Thyroid gland (tissue), 4 donors: ENCODE measurements at places on chromosomes 1 and 21.

DNA sequence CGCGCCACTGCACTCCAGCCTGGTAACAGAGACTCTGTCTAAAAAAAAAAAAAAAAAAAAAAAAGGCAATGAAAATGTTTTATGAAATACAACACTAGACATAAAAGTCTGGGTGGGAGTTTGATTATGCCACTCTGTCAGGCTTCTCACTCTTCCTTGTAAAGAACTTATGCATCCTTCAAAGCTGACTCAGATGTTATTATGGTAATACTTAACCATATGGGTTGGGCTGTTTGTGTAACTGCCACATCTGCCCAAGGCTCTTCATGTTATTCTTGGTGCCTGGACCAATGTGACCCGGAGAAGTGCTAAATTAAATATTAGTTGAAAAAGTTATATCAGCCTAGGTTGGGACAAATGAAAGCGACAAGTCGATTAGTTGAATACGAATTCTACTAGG is 23.8 kb downstream of the FAM89A start:
- no peak for DNase-seq

DNA sequence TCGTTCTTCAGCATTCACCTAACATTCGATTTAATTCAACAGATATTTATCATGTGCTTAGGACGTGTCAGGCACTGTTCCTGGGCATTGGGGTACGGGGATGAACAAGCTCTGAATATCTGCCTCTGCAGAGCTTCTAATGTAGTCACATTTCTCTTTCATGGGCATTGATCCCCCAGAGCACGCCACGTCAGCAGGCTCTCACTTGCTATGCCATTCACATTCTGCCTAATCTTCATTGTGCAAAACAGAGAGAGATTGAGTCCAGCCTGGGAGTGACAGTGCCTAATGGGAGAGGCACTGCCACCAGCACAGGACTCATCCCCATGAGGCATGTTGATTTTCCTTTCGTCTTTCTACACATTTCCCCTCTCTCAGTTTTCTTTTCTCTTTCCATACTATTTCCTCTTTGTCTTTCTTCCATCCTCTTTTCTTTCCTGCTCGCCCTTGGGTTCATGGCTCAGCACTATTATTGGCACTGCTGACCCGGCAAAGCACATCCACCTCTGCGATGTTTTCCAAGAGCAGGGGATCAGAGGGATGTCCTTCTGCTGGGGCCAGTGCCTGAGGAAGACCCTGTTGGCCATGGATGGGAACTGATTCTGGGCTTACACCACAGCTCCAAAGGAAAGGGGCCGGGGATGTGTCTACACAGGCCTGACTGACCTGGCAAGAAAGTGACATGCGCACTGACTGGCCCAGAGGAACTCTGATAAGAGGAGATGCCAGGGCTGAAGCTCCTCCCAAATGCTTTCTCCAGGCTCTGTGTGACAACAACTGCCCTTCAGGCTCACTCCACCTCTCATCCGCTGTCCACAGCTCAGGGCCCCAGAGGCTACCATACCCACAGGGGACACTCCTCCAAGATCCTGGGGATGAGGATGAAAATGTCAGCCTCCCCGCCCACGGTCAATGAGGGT is 195.9 kb downstream of the TOMM20 start:
- DNase-seq = peak; percentile 44

DNA sequence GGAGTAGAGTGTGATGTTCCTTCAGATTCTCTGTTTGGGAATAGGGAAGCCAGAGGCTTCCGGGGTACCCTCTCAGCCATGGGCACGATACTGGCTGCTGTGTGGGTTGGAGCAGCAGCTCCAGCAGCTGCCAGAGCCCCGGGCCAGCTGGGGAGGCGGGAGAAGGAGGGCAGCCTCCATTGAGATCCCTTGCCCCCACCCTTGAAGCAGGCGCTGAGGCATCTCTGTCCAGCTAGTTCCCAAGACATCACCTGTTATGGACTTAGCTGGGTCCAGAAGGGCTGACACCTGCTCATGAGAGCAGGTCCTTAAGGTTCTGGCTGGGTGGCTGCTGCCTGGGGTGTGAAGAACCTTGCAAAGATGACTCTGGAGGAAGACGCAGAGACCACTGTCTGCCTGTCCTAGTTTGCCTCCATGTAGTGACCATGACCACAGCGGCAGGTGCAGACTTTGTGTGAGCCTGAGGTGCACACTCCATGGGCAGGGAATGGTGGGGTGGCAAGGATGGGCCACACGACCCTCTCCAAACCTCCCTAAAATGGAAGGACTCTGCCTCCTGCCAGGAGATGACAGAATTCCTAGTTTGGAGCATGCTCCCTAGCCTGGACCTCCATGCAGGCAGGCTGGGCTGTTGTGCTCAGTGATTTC is 222.6 kb upstream of the C1orf174 start:
- no peak for DNase-seq

- no peak for DNase-seq
These were observed 12.4 kb upstream of the UMODL1 start for GRCh38 chr21:42058631-42059111.

- DNase-seq = no peak
These were observed 28.4 kb downstream of the VPS13D start for GRCh38 chr1:12258272-12258671.

DNA sequence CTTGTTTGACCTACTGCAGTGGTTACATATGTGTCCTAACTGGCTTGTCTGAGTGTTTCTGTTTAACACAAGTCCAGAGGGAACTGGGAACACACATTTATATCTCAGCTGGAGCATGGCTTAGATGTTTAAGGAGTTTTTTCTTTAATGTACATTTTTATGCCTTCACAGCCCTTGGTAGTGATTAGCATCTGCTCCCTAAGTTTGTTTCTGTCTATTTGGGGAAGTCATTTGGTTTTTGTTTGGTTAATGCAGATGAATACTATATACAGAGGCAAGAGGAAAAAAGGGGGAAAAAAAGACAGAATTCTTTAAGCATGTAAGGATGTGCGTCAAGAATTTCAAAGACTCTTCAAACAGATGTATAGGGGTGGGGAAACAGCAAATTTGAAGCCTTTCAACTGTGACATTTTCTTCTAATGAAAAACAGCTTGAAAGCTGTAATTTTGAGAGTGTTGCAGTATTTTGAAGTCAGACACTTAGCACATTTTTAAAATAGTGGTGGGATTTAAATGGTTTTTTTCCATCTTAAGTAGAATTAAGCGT is 15.4 kb downstream of the MACO1 start:
- DNase-seq = no peak

GRCh38 chr1:64223329-64224151 is 20.1 kb downstream of the UBE2U start:
- DNase-seq = no peak

GRCh38 chr1:66925558-66925910 is 744 bp downstream of the MIER1 start:
- DNase-seq = no peak

GRCh38 chr21:44408226-44408625 is 47.1 kb upstream of the LRRC3 start:
- no peak for DNase-seq

DNA sequence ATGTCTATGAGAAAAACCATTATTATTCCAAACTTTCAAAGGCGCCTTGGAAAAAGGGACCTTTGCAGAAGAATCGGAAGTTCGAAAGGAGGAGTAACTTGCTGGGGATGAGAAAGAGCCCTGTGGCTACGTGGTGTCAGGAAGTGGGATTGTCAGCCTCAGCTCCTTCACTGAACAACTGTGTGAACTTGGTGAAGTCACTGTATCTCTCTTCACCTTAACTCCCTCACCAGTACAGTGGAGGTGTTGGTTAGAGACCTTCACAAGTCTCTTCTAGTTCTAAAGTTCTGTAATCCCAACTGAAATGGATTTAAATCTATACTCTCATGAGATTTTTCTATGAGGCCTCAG is 285.6 kb downstream of the CACNA1E start:
- DNase-seq = no peak

DNA sequence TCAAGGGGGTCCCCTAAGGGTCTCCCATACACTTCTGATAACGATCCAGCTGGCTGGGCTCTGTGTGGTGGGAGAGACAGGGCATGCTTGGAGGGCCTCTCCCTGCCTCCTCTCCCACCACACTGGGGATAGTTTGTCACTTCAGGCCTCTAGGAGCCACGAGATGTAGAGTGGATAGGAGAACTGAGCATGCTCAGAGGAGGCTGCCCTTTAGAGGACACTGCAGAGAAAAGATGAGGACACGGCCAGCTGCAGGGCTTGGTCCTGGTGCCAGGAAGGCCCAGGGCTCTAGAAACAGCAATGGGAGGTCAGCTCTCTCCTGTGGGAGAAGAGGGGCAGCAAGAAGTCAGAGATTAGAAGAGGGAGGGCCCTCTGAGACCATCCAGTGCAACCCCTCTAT is 25.7 kb downstream of the SLC9A1 start:
- no peak for DNase-seq

DNA sequence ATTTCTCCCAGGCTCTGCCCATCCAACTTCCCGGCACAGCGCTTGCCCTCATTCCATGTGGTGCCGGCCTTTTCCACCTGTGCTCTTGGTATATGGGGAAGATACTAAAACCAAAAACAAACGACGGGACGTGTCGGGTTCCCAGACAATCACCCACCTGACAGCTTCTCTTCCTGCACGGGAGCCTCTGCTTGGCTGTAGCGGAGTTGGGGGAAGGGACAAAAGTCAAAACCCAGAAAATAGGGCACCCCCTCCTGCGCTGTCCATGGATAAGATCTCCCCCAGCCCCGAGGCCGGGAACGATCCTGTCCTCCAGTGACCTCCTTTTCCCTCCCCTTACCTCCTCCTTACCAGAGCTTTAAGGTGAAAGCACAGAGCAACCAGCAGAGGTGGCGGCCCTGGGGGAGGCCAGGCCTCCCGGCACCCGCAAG is 640 bp downstream of the JTB start:
- DNase-seq = no peak

- peak; percentile 17 for DNase-seq
These were observed 46.0 kb downstream of the GRIK3 start for GRCh38 chr1:36988321-36988720.

DNA sequence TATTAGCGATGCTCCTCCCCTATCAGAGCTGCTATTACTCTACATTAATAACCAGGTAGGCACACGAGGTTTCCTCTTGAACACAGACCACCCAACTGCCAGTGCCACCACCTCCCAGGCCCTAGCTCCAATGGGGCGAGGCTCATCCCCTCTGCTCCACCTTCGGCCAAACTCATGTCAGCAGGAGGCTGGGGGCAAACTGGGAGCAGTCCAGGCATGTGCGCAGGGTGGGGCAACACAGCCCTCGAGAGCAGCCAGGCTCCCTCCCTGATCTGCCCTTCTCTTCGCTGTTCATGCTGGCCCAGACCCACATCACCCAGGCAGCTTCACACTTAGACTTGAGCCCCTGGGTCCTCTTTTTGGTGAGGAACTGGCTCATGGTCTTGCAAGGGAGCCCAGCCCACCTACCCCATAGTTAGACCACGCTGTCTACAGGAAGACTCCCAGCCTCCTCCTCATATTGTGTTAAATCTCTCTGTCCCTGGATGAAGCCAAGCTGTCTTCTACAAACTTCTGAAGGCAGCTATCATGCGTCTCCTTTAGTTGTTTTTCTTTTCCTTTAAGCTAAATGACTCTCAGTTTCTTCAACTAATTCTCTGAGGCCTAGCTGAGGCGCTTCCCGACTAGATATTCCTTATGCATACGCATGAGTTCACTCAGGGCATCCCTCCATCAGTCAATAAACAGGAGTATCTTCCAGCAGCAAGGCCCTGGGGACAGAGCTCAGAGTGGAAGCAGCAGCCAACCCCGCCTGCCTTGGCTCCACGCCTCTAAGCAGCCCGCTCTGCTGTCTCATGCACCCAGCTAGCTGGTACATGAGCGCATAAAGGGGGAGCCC is 12.0 kb downstream of the TMEM9 start:
- DNase-seq = no peak
